ENCODE measurements at places on chromosomes 7 and 10.

- no peak for DNase-seq
Observed at GRCh38 chr10:1089017-1089689, 33.0 kb downstream of the WDR37 start.

DNA sequence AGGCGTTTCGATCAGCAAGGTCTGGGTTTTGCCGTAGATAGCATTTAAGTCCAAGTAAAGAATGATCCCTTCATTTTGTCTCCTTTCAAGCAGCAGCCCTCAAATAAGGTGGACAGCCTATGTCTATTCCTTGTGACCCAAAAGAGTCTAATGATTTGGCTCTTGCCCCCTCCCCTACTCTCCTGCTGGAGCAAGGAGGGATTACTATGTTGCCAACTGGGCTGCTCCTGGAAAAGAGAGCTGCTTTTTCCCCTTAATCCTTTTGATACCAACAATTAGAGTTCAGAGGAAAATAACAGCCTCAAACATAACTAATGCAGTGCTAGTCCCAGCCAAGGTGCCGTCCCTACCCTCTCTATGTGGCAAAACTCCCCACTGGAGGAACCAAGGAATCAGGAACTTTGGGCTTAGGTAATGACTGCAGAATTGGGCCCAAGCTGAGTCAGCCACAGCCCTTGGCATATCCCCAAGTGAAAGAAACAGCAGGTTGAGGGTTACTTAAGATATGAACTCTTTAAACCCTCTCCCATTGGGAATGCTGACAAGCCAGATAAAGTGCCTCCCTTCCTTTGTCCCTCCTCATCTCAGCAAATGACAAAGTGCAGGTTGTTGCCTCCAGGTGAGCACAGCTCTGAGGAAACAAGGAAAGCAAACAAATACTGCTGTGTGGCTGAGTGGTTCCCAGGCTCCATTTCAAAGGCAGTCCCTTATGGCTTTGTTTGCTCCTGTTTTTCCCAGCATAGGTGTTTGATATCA lies 643.7 kb downstream of the INHBA start:
- no peak for DNase-seq

- DNase-seq: no peak
Observed at GRCh38 chr7:99772565-99772964, 11.4 kb downstream of the CYP3A4 start.

DNA sequence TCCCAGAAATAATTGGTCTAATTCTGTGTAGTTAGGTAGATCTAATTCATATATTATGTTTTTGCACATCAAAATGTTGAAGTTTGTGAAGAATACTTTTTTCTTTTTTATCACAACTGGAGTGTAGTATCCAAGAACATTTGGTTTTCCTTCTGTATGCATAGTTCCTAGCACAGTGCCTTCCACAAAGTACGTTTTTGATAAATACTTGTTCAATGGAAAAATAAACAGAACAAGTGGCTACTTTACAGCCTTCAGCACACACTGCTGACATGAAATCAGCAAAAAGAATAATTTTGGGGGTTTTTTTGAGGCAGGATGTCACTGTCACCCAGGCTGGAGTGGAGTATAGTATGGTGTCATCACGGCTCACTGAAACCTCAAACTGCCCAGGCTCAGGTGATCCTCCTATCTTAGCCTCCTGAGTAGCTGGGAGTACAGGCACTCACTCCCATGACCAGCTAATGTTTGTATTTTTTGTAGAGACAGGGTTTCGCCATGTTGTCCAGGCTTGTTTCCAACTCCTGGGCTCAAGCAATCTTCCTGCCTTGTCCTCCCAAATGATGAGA lies 27.9 kb downstream of the TARP start:
- no peak for DNase-seq

DNA sequence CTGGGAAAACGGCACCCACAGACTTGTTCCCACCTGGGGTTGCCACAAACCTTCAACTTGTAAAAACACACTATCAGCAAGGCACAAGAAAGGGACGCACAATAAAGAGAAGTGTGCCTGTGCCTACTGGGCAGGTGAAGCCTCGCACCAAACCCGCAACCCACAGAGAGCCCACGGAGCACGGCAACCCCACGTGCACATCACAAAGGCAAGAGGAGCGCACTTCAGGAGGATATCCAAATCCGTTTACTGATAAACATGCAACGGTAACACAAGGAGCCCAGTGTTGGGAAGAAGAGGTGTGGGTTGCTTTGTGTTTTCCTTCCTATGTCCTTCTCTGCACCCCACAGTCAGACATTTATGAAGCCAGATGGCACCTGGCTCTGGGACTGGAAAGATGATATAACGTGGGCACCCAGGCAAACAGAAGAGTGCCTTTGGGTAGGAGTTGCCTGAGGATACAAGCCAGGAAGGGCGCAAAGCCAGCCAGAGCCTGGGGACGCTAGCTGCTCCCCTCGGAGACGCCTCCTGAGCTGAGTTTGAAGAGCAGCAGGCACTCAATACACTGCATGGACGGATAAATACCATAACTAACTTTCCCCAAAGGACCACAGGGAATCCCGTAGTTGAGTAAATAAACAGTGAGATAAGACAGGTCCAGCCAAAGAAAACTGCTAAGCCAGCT lies 41.6 kb downstream of the TCERG1L start:
- DNase-seq: no peak

DNA sequence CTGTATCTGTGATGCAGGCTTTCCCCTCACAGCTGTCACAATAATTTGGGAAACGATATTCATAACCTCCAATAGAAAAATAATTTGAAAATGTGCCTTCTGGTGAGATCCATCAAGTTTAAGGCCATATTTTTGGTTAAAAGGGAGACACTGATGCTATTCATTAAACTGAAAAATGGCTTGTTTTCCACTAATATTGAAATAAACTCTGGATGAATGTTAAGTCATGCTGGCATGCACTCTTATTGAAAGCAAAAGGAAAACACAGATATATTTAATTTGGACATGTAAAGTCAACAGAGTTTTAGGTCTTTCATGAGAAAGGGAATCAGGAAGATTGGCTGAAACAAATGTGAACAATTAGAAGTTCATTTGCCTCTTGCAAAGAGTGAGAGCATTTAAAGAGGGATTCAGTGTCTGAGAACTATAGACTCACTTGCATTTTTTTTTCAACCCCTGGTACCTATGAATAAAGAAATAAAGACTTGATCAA lies 879.2 kb downstream of the LRMDA start:
- DNase-seq: no peak

GRCh38 chr10:124728071-124728829 lies 15.9 kb downstream of the FAM53B start:
- DNase-seq: no peak

DNA sequence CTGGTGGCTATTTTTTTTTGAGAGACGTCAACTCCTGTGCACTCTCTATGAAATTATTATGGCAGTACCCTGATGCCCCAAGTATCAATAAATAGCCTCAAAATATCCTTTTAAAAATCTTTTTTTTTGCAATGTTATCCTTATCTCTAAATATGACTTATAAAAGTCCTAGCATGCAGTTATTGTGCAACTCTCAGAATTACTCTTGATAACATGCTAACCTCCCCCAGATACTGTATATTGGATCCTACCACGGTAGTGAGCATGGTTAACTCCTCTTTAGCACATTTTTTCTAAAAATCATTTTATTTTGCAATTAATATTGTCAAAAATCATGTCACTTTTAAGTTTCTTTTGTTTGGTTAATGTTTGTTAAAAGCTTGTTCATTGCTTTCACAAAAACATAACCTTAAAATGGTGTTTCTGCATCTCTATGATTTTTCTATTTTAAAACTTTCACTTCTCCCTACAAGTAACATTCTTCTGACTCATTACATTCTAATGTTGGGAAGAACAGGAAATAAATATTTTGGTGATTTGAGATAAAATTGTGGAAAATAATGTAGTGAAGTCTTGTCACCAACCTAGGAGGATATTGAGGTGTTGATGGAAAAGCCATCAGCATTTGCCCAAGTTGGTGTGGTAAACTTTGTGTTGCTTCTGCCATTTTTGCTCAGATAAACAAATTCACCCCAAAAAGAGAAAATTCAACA lies 42.1 kb upstream of the ADRA2A start:
- DNase-seq: no peak

- DNase-seq: no peak
Observed at GRCh38 chr7:101453617-101454016, 90.9 kb downstream of the COL26A1 start.

GRCh38 chr7:18469316-18469715 lies 26.2 kb upstream of the HDAC9 start:
- no peak for DNase-seq

DNA sequence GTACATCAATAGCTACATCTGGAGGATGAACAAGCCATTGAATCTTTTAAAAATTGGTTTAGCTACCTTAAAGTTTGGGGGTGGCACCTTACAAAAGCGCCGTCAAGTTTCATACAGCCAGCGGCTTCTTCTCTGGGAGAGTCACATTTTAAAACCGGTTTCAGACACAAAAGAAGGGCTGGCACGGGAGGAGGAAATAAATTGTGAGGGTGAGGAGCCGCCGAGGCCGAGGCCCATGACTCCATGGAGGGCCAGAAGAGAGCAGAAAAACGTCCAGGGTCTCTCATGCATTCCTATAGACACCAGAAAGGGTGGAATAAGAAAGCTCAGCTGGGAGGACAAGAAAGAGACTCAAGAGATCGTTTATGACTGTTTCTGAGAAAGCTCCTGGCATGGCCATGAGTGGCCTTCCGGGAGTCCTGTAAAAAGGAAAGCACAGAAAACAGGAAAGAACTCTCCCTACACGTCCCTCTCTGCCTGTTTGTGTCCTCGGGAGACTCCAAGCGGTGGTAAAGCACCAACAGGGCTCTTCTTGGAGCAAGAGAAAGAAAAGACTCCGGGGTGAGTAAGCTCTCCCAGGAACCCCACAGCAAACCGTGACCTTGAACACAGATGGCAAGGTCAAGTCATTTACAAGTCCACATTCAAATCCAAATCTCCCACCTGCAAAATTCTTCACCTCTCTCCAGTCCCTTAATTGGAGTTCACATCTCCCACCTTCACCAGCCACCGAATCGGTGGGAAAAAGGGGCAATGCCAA lies 1.8 kb downstream of the FRAT2 start:
- DNase-seq: peak; percentile 62

DNA sequence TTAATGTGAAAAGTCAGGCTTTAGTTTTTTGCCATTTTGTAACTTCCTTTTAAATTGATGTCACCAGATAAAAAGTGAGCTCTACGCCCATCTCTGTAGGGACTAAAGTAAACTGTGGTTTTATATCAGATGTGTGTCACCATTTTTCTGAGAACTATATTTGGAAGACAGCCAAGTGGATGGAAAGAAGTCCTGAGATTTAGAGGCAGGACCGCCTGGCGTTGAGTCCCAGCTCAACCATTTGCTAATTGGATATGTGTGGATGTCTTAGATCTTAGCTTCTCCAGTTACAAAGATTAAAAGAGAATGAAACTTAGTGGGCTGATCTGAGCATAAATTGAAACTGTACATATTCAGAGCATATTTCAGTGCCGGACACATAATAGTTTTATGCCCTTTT lies 691.6 kb upstream of the CELF2 start:
- DNase-seq: peak; percentile 17

DNA sequence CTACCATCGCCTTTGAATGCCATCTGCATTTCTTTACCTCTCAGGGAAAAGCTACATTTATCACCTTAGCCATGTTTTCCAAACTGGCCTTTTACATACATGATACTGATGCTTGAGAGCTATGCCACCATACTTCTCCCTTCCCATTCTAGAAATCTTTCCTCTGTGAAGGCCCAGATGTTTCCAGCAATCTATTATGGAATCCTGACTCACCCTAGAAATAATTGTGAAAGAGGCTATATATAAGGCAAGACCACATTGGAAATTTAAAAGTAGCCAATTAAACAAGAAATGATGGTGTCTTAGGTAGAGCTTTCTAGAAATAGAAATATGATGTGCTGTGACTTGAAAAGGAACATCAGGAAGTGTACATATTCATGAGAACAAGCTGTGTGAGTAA lies 389.7 kb downstream of the INHBA start:
- no peak for DNase-seq

DNA sequence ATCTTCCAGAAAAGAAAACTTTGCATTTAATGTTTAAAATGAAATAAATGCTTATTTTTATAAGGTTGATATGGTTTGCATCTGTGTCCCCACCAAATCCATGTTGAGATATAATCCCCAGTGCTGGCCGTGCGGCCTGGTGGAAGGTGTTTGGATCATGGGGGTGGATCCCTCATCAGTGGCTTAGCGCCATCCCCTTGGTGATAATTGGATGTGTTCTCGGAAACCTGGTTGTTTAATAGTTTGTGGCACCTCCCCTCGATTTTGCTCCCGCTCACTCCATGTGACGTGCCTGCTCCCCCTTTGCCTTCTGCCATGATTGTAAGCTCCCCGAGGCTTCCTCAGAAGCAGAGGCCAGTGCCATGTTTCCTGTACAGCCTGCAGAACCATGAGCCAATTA lies 2.4 kb upstream of the MTPAP start:
- no peak for DNase-seq

DNA sequence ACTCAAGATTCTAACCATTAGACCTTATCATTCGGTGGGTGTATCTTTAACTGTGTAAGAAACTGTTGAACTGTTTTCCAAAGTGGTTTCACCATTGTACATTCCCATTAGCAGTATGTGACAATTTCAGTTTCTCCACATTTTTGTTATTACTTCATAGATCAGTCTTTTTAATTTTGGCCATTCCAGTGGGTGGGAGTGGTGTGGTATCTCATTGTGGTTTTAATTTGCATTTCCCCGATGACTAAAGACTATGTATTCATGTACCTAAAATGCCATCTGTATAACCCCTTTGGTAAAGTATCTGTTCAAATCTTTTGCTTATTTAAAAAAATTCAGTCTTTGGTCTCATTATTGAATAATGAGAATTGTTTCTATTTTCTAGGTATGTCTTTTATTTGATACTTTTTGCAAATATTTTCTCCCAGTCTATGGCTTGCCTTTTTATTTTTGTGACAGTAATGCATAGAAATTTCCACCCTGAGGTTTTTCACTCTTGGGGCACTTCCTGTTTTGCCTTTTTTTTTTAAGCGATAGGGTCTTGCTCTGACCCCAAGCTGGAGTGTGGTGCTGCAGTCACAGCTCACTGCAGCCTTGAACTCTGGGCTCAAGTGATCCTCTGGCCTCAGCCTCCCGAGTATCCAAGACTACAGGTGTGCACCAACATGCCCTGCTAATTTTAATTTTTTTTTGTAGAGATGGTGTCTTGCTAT lies 141.1 kb upstream of the ITGB1 start:
- DNase-seq: no peak

GRCh38 chr7:43753271-43753810 lies 5.1 kb upstream of the BLVRA start:
- DNase-seq: peak; percentile 51

GRCh38 chr10:78692071-78692470 lies 376.7 kb upstream of the ZMIZ1 start:
- DNase-seq: no peak

DNA sequence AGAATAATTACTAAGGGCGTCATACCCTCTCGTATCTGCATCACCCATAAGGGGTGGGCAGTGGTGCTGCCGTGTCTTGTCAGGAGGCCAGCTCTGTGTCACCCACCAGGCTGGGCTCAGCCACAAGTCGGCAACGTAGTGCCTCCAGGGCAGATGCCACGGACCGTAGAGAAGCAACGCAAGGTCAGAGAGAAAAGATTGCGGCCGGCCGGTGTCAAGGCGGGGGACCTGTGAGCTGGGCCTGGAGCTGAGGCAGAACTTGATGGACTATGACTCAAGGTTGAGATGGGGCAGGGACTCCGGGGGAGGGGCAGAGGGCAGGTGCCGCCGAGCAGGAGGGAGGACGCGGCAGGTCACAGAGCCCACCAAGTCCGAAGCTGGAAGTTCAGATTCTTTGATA lies 29.5 kb downstream of the FOXK1 start:
- no peak for DNase-seq

All from hematopoietic multipotent progenitor cell treated with erythropoietin and hydrocortisone succinate and interleukin-3 and kit ligand, for 8 days (in vitro differentiated cells).